SJSA1 (cell line): ENCODE measurements at places on chromosomes 2 and 18. TPM values are rescaled to one million over a fixed set of nuclear protein-coding genes. Genes with fewer than 3 reads are reported as not detected.

The NT5DC4 gene
- total RNA-seq: not detected in 2 replicates

The VWA3B gene
- total RNA-seq: not detected in 2 replicates

The ANKRD23 gene
- 2.5 and 3.4 TPM in 2 replicates for total RNA-seq

The ANKRD30B gene
- not detected in 2 replicates for total RNA-seq

The LIPT1 gene
- total RNA-seq: 2.9 and 18.4 TPM in 2 replicates

The TCF23 gene
- total RNA-seq: not detected in 2 replicates

The G6PC2 gene
- total RNA-seq: not detected in 2 replicates

The GPR45 gene
- total RNA-seq: 0.16 and 0.29 TPM in 2 replicates

The CRYBA2 gene
- not detected in 2 replicates for total RNA-seq

The ZNG1B gene
- 41.6 and 44.9 TPM in 2 replicates for total RNA-seq

The NOSTRIN gene
- total RNA-seq: not detected in 2 replicates

The CFC1 gene
- not detected in 2 replicates for total RNA-seq

The LYG2 gene
- total RNA-seq: not detected in 2 replicates

The NCKAP1 gene
- 96.6 and 195 TPM in 2 replicates for total RNA-seq

The APCDD1 gene
- total RNA-seq: not detected in 2 replicates

The OSR1 gene
- total RNA-seq: 1.9 and 2.2 TPM in 2 replicates

The CYS1 gene
- total RNA-seq: 13.7 and 21.3 TPM in 2 replicates

The CD8A gene
- not detected in 2 replicates for total RNA-seq

The TXNDC2 gene
- total RNA-seq: 0.05 TPM in 1 of 2 replicates, not detected in the other

The POTEC gene
- not detected in 2 replicates for total RNA-seq

The SLC14A1 gene
- 5.1 and 7.8 TPM in 2 replicates for total RNA-seq
